ENCODE measurements at places on chromosomes 2 and 18.

- DNase-seq: no peak
Observed at GRCh38 chr2:96470636-96471035, 34.5 kb downstream of the NEURL3 start.

DNA sequence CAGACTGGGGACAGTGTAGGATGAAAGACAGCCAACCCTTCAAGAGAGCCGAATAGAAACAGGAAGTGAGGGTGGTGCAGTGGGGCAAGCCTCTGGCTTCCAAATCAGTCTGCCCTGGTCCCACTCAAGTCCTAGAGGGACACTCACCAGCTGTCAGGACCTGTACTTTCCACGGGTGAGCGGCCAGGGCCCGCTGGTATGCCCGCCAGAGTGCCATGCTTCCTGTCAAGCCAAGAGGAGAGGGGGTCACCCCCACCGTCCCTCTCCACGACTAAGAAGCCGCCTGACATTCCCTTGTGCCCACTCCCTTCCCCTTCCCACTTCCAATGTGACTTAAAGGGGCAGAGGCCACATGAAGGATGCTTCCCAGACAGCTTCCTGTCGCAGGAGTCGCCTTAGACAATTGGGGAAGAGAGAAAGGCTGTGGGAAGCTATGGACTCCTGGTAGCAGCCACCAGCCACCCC is 564 bp downstream of the MPV17 start:
- DNase-seq: no peak

- peak; percentile 14 for DNase-seq
Observed at GRCh38 chr2:28896906-28897305, 2.4 kb downstream of the WDR43 start.

DNA sequence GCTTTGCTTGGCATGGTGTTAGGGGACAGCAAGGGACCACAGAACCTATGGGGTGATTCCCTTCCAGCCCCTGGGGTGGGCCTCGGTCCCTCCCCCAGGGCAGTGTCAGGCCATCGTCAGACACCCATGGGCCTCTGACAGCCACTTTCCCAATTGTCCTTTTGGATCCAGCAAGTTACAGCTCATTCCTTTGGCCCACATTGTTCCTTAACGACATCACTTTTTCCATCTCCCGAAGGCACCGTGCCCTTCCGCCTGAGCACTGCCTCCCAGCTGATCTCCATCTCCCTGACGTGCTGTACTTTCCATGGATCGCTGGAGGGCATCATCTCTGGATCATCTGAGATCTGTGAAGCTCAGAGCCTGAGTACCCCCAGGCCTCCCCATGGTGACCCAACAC is 10.4 kb upstream of the KCNK3 start:
- DNase-seq: no peak

- peak; percentile 13 for DNase-seq
Observed at GRCh38 chr18:45441110-45441847, 174.0 kb upstream of the SLC14A2 start.

DNA sequence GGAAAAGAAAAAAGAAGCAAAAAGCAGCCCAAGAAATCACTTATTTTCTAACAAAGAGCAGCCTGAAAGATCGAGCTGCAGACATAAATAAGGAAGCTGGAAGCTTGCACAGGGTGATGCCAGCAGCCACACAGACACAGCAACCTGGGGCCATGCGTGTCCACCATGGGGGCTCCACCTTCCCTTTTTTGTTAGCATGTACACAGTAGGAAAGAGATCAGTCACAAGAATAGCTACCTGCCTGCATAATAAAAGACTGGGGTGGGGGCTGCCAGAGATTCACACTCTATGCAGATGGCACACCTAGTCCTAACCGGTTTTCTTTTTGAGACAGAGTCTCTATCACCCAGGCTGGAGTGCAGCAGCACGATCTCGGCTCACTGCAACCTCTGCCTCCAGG is 2.9 kb upstream of the CNOT11 start:
- no peak for DNase-seq

DNA sequence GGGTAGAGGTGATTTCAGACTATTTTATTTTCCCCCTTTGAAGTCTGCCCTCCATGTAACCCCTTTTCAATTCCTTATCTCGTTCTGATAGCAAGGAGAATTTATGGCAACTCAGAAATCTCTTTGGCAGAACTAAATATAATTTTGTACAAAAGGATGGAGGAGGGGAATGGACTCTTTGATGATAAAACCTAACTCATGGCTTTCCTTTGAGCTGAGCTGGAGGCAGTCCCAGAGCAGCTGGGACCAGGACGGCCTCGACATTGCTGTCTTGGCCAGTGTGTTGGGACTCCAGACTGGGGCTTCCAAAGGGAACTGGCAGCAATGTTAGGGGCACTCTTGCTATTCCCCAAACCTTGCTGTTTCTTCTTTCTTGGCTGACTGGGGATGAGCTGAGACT is 47.7 kb downstream of the PAX8 start:
- DNase-seq: no peak

DNA sequence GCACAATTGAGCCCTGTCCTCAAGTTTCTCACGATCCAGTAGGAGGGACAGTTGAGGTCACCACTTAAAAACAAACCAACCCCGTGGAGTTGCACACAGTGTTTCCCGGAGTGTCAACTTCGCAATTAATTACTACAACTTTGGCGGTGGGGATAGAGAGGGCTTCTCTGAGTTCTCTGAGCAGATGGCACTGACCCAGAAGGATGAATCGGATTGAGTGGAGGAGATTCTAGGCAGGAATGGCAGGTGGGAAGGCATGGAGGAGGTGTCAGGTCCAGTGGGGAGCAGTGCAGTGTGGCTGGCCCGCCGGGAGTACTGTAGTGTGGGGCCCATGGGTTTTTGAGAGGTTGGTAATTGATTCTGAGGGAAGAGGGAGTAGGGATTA is 12.0 kb downstream of the SIX3 start:
- DNase-seq: no peak

GRCh38 chr2:106366204-106366885 is 101.9 kb downstream of the RGPD3 start:
- no peak for DNase-seq

DNA sequence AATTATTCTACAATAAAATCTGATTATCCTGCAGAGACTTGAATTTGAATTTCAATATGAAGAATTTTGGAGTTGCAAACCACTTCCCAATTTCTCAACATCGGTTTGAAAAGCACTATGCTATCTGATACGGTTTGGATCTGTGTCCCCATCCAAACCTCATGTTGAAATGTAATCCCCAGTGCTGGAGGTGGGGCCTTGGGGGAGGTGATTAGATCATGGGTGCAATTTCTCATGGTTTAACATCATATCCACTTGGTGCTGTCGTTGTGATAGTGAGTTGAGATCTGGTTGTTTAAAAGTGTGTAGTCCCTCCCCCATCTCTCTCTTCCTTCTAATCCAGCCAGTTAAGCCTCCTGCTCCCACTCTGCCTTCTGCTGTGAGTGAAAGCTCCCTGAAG is 205.7 kb downstream of the NBAS start:
- DNase-seq: peak; percentile 29

GRCh38 chr2:38074058-38074763 is 1.7 kb downstream of the CYP1B1 start:
- DNase-seq: no peak

DNA sequence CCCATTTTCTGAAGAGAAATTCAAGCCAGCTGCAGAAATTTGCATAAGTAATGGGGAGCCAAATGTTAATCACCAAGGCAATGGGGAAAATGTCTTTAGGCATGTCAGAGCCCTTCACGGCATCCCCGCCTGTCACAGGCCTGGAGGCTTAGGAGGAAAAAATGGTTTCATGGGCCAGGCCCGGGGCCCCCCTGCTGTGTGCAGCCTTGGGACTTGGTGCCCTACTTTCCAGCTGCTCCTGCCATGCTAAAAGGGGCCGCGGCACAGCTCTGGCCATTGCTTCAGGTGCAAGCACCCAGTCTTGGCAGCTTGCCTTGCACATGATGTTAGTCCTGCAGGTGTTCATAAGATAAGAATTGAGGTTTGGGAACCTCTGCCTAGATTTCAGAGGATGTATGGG is 1235.7 kb downstream of the DPP10 start:
- no peak for DNase-seq

DNA sequence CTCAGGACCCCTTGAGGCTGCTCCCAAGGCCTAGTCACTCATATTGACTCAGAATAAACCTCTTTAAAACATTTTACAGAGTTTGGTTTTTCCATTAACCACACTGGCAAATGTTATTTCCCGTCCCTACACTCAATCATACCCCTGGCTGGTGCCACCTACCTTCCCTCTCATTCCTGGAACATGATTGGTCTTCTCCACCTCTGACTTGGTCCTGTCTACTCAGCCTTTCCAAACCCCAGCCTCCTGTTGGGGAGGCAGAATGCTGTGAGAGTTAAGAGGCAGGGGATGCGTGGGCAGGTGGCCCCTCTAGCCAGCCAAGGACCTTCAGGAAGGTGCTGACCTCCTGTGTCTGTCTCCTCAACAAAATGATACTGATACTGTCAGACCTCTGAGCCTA is 149.3 kb downstream of the CABLES1 start:
- DNase-seq: no peak

- DNase-seq: no peak
Observed at GRCh38 chr2:186734957-186735734, 41.3 kb downstream of the FAM171B start.

- DNase-seq: no peak
Observed at GRCh38 chr18:70376914-70377258, 88.0 kb downstream of the SOCS6 start.

DNA sequence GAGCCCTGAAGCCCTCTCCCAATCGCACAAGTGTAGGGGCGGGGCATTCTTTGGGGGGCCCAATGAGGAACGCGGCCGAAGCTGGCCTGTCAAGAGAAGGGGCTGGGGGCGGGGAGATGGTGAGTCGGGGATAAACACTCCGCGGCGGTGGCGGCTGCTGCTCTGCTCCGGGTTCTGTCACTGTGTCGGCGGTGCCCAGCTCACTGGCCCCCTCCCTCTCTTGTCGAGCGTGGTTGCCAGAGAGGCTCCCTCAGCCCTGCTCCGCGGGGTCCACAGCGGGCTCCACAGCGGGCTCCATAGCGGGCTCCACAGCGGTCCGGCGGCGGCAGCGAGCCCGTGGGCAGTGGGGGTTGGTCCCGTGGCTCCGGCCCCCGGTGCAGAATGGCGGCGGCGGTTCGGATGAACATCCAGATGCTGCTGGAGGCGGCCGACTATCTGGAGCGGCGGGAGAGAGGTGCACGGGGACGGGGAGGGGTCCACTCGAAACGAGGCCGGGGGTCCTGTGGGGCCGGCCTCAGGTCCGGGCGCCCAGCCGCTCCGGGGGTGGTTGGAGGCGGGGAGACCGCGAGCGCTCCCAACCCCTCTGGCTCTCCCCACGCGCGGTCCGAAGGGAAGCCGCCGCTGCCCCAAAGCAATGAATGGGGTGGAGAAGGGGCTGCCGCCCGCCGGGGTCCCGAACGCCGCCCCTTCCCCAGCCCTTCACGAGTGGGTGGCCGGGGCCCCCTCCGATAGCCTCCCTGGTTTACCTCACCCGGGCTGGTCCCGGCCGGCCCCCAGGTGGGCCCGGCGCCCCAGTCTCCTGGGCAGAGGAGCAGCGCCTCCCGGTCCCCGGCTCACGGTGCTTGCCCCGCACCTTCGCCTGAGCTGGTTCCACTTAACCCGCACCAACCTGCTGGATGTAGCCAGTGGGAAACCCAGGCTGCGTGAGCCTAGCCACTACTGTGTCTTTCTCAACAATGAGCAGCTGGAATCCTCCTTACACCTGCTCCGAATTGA is at the start of gene MXD1:
Gene MXD1 (plus strand): TSS at position 160 of the 996 bp plus-strand sequence. CDS start 222 bp downstream, at position 382.
- DNase-seq: no peak

DNA sequence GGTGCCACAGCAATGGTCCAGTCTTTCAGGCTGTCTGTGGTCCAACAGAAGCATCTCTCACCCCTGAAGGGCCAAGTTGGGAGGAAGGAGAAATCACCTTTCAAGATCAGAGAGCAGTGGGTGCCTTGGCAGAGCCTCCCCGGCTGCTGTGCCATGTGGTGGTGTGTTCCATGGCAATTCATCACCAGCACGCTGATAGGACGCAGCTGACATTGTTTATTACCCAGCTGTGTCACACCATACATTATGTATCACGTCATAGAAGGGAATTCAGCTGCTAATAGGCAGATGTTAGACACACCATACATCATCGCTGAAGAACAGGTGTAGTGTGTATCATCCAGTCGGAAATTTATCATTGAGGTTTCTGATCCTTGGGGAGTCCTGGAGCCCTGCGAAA is 29.6 kb upstream of the RPL31 start:
- no peak for DNase-seq

DNA sequence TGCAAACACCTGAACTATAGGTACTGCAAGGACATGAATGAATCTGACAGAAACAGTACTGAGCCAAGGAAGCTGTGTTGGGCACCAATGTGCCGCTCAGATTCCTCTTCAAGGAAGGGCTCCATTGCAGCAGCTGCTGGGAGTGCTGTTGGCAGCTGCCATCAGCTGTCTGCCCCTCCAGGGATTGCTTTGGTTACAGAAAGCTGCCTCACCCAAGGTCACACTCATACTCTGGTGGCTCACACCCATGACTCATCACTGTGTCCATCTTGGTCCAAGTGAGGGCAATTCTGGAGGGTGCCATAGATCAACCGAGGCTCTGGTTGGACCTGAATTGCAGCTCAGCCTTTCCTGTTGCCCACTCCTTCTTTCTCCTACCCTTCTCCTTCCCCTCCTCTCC is 24.4 kb upstream of the TRPM8 start:
- no peak for DNase-seq

GRCh38 chr2:189997016-189997415 is 65.5 kb downstream of the MSTN start:
- no peak for DNase-seq

DNA sequence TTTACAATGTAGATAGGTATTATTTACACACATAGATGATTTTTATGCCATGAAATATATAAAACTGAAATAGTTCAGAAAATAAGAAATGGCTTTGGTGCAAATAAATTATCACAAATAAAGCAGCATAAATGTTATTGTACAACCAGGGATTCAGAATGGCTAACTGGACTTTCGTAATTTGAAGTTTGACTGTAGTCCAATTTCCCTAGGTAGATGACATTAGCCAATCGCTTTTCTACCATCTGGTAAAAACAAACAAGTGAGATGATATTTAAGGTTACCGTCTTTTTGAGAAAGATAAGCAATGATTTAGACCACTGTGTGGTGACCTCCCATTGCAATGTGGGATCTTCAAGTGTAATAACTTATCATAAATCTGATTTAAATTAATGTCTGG is 400.7 kb downstream of the LRRTM4 start:
- DNase-seq: no peak

- no peak for DNase-seq
Observed at GRCh38 chr18:42533009-42533575, 578.1 kb downstream of the PIK3C3 start.

DNA sequence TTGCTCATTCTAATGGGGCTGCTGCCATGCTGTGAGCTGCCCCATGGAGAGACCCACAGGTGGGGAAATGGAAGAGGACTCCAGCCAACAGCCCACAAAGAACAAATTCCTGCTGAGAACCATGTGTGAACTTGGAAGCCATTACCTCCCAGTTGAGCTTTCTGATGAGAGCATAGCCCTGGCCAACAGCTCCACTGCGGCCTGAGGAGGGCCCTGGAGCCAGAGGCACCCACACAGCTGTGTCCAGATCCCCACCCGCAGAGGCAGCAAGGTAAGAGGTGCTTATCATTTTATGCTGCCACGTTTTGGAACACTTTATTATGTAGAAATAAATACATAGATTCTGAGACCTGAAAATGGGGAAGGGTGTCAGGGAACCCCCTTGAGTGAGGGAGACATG is 44.2 kb upstream of the OTOS start:
- no peak for DNase-seq
